HepG2 (cell line): ENCODE measurements at places on chromosomes 6 and 20.

GRCh38 chr6:6712449-6713403 is 124.2 kb downstream of the LY86 start:
- peaks cover 7% of the 10 kb centered on the region; the same call in 1 of the 2 replicates for H3K27me3 ChIP-seq
- peak; percentile 83 for DNase-seq
- H3K4me3 ChIP-seq: no peak overlapping the region

DNA sequence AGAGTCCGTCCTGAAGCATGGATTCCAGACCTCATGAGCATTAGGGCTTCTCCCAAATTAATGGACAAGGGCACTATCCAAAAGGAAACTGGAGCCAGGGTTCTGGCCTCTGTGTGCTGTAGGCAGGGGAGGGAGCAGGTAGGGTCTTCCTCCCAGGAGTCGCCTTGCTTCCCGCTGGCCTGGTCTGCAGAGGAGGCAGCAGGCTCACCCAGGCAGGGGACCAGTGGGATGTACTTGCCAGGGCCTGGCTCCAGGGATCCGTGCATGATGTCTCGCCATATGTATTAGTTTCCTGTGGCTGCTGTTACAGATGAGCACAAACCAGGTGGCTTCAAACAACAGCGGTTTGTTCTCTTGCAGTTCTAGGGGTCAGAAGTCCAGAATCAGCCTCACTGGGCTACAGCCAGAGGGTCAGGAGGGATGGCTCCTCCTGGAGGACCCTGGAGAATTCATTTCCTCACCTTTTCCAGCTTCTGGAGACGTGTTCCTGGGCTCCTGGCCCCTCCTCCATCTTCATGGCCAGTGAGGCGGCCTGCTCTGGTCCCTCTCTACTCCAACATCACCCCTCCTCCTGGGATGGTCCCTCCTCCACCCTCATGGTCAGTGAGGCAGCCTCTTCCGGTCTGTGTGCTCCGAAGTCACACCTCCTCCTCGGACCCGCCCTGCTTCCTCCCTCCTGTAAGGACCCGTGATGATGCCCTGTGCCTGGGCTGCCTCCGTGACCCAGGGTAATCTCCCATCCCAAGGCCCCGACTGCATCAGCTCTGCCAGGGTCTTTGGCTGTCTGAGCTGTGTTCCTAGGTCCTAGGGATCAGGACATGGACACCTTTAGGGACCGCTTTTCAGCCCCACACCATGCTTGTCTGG is 329.1 kb downstream of the CDH4 start:
- no peak overlapping the region for H3K4me3 ChIP-seq
- H3K4me1 ChIP-seq: peaks cover 18% of the 10 kb centered on the region
- peak; percentile 37 for DNase-seq
- no peak overlapping the region for H3K27ac ChIP-seq
- H3K36me3 ChIP-seq: no peaks in the 10 kb centered on the region

GRCh38 chr6:79702691-79703090 is 71.6 kb downstream of the SH3BGRL2 start:
- no peak for DNase-seq
- no peak overlapping the region for H3K4me3 ChIP-seq
- H3K4me1 ChIP-seq: no peaks in the 10 kb centered on the region
- no peaks in the 10 kb centered on the region for H3K27me3 ChIP-seq

DNA sequence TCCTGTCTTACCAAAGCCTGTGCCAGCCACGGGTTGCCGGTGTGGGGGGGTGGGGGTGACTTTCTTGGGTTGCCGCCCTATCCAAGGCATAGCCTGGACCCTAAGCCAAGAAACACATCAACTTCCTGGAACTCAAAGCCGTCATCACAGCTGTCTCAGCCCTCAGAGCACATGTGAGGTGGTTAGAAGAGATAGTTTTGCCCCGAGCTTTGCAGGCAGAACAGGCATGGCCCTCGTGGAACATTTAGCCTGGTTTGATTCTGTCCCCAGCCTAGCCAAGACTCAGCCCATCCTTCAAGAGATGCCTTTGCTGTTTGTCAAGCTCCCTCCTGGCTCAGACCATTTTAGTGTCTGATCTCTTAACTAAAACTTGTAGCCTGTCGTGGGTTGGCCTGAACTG is 64.9 kb downstream of the RREB1 start:
- no peak overlapping the region for H3K4me3 ChIP-seq
- peaks cover 68% of the 10 kb centered on the region for H3K4me1 ChIP-seq
- H3K27me3 ChIP-seq: no peaks in the 10 kb centered on the region

GRCh38 chr6:73732845-73733675 is 37.1 kb downstream of the CD109 start:
- no peaks in the 10 kb centered on the region for H3K36me3 ChIP-seq
- no peaks in the 10 kb centered on the region for H3K4me1 ChIP-seq
- no peak overlapping the region for H3K4me3 ChIP-seq
- H3K27ac ChIP-seq: no peak overlapping the region

DNA sequence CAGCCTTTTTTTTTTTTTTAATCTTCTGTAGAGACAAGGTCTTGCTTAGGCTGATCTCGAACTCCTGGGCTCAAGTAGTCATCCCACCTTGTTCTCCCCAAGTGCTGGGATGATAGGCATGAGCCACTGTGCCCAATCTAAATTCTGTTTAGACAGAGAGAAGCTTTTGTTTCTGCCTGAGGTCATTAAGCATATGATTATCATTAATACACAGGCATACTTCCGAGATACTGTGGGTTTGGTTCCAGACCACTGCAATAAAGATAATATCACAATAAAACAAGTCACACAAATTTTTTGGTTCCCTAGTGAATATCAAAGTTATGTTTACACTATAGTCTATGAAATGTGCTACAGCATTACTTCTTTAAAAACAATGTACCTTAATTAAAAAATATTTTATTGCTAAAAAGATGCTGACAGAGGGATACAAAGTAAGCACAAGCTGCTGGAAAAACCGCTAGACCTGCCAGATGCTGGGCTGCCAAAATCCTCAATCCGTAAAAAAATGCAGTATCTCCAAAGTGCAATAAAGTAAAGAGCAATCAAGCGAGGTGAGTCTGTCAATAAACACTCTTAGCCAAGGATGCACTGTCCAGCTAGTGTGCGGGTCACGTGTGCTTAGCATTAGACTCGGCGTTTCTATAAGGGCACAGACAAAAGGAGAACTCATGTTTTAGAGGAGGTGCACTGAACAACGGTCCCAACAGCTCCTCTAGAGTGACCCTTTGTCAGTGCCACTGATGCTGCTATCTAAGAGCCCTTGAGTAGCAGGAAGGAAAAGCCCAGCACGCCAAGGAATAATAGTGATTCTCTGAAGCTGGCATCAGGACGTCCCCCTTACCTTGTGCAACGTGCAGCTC is 16.1 kb downstream of the TXNDC5 start:
- peaks cover 7% of the 10 kb centered on the region for H3K4me1 ChIP-seq
- no peak overlapping the region for H3K27ac ChIP-seq
- DNase-seq: no peak
- no peaks in the 10 kb centered on the region for H3K27me3 ChIP-seq

DNA sequence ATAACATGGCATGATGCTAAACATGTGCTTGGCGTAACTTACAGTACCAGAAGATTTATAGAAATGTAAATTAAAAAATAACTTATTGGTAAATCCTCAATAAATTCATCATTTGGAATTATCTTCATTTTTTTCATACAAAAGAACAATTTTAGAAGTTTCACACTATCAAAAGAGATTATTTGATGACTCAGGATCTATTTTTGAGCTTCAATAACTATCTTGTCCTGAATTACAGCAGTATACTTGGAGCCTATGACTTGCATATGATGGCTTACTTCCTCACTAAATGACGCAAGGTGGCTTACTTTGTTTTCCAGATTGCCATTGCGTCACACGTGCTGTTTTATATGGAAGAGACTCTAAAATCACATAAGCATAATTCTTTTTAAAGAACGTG is 49.2 kb downstream of the KHDRBS2 start:
- H3K27me3 ChIP-seq: no peaks in the 10 kb centered on the region
- no peak for DNase-seq
- H3K4me1 ChIP-seq: no peaks in the 10 kb centered on the region
- no peaks in the 10 kb centered on the region for H3K36me3 ChIP-seq
- no peak overlapping the region for H3K4me3 ChIP-seq
- H3K27ac ChIP-seq: no peak overlapping the region

GRCh38 chr6:98942263-98942803 is 5.4 kb downstream of the FBXL4 start:
- no peak overlapping the region for H3K4me3 ChIP-seq
- H3K27me3 ChIP-seq: no peaks in the 10 kb centered on the region; the same call in 2 of the 3 replicates
- H3K27ac ChIP-seq: no peak overlapping the region
- DNase-seq: peak; percentile 26
- peaks cover 50% of the 10 kb centered on the region for H3K4me1 ChIP-seq

DNA sequence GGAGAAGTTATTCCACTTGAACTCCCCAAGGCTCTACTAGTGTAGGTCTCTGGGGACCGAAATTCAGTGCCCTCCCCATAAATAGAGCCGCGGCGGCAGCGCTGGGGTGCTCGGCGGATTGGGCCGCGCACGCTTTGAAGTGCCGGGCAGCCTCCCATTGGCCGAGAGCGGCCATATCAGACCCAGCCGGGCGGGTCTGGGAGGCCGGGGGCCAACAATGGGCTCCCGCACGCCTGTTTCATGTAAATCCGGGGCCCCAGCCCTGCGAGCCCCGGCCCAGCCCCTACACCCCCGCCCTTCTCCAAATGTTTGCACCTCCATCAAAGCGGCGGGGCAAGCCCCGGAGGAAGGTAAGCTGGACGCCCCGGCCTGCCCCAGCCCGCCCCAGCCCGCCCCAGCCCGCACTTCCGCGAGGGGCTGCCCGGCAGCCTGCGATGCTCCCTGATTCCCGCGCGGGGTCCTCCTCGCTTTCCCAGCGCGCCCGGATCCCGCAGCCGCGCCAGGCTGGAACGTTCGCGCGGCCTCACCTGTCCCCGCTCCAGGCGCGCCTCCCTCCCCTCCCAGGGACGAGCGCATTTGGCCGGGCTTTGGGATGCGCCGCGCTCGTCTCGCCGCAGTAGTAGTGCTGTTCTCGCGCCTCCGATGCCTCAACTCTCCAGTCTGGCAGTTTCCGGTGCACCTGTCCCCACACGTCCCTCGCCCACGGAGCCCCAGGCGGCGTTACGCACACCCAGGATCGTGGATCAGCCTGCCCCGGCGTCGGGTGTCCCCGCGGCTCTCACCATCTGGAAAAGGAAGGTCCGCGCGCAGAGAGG is at the start of gene TBXT:
TBXT (minus strand) TSS at position 51 of the 815 bp plus-strand sequence. CDS start 260 bp downstream, outside the sequence.
- peaks cover 25% of the 10 kb centered on the region for H3K27me3 ChIP-seq
- H3K4me3 ChIP-seq: no peak within 1 kb of the TSS
- H3K36me3 ChIP-seq: no peaks in the 10 kb centered on the region

DNA sequence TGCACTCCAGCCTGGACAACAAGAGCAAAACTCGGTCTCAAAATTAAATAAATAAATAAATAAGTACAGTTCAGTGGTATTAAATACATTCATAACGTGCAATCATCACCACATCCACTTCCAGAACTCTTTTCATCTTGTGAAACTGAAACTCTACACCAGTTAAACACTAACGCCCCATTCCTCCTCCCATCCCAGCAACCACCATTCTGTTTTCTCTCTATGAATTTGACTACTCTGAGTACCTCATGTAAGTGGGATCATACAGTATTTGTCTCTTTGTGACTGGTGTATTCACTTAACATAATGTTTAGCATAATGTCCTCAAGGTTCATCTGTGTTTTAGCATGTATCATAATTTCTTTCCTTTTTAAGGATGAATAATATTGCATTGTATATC is 29.1 kb upstream of the SCML4 start:
- no peaks in the 10 kb centered on the region; the same call in 1 of the 2 replicates for H3K27me3 ChIP-seq
- DNase-seq: no peak
- no peak overlapping the region for H3K27ac ChIP-seq
- H3K4me3 ChIP-seq: no peak overlapping the region
- peaks cover 6% of the 10 kb centered on the region for H3K4me1 ChIP-seq

DNA sequence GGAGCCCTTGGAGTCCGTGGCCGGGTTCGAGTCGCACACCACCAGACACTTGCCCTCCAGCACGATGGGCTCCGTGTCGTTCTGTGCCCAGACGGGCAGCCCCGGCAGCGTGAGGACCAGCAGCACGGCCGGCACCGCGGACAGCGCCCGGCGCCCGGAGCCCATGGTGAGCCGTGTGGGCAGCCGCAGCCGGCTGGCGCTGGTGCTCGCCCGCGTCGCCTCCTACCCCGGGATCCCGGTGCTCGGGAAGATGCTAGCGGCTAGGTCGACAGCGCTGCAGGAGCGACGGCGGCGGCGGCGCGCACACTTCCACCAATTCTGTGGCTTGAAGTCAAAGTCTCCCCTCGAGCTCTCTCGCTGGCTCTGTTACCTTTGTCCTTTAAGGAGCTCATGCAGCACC is 1.3 kb downstream of the CBLN4 start:
- no peak overlapping the region for H3K27ac ChIP-seq
- DNase-seq: no peak
- H3K4me3 ChIP-seq: no peak overlapping the region

- peaks cover 83% of the 10 kb centered on the region for H3K27me3 ChIP-seq
- peaks cover 18% of the 10 kb centered on the region for H3K4me1 ChIP-seq
- no peak overlapping the region for H3K27ac ChIP-seq
- H3K4me3 ChIP-seq: no peak overlapping the region
- H3K36me3 ChIP-seq: no peaks in the 10 kb centered on the region
Measured at GRCh38 chr6:170041526-170041925, 249.4 kb downstream of the DLL1 start.

DNA sequence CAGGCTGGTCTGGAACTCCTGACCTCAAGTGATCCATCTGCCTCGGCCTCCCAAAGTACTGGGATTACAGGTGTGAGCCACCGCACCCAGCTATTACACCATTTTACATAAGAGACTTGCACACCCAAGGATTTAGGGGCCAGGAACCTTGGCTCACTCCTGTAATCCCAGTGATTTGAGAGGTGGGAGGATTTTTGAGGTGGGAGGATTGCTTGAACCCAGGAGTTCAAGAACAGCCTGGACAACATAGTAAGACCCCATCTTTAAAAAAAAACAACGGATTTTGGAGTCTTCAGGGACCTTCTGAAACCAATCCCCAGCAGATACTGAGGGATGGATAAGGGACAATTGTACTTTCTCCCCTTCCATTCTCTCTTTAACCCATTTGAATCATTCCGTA is 55.3 kb upstream of the PIM1 start:
- H3K27me3 ChIP-seq: no peaks in the 10 kb centered on the region
- no peak overlapping the region for H3K4me3 ChIP-seq
- no peak for DNase-seq

GRCh38 chr20:7736336-7736735 is 203.9 kb downstream of the HAO1 start:
- H3K36me3 ChIP-seq: no peaks in the 10 kb centered on the region
- no peak for DNase-seq
- no peak overlapping the region for H3K27ac ChIP-seq
- H3K4me3 ChIP-seq: no peak overlapping the region
- H3K27me3 ChIP-seq: no peaks in the 10 kb centered on the region

GRCh38 chr6:151698931-151699700 is 108.4 kb upstream of the ESR1 start:
- no peaks in the 10 kb centered on the region; the same call in 1 of the 2 replicates for H3K27me3 ChIP-seq
- no peak overlapping the region for H3K4me3 ChIP-seq
- H3K27ac ChIP-seq: no peak overlapping the region
- no peak for DNase-seq

DNA sequence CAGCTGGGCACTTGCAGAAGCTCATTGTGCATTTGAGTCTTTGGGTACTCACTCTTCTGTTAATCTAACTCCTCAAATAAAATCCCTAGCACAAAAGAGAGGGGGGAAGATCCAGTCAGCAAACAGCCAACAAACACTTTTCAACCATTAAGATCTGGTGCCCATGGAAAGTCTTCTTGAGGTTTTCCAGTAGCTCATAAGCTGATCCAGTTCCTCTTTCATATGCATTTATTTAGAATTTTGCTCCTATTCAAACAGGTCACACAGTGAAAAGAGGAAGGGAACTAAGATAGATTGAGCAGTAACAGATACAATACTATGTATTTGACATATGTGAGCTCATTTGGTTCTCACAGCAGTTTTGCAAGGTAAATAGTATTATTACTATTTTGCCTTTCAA is 38.6 kb downstream of the HLA-DPB1 start:
- H3K27me3 ChIP-seq: peaks cover 39% of the 10 kb centered on the region; the same call in 2 of the 3 replicates
- no peak overlapping the region for H3K4me3 ChIP-seq
- H3K27ac ChIP-seq: no peak overlapping the region
- peaks cover 4% of the 10 kb centered on the region; the same call in 1 of the 2 replicates for H3K4me1 ChIP-seq

GRCh38 chr6:376827-377640 is 14.5 kb upstream of the IRF4 start:
- H3K27me3 ChIP-seq: peaks cover 18% of the 10 kb centered on the region
- no peak overlapping the region for H3K4me3 ChIP-seq
- H3K36me3 ChIP-seq: no peaks in the 10 kb centered on the region
